ENCODE measurements at places on chromosomes 6 and 20.

- DNase-seq: no peak
Observed at GRCh38 chr6:166343150-166343487, 774 bp upstream of the SFT2D1 start.

DNA sequence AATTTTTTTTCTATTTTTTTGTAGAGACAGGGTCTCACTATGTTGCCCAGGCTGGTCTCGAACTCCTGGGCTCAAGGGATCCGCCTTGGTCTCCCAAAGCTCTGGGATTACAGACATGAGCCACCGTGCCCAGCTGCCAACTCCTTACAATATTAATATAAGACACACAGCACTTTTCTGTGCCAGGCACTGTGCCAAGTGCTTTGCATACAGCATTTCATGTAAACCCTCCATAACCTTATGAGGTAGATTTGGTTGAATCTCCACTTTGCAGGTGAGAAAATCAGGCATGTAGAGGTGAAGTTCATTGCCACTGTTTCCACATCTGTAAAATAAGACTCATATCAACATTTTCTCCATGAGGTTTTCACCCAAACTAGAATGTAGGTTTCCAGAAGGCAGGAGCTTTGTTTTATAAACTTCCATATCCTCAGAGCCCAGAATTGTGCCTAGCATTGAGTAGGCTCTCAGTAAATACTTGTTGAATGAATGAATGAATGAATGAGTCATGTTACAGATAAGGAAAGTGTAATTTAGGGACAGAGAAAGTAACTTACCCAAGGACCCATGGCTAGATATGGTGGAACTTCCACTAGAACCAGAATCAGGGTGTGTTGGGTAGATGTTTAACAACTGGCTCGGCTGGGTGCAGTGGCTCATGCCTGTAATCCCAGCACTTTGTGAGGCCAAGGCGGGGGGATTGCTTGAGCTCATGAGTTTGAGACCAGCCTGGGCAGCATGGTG is 3.0 kb upstream of the CTNNBL1 start:
- DNase-seq: no peak

DNA sequence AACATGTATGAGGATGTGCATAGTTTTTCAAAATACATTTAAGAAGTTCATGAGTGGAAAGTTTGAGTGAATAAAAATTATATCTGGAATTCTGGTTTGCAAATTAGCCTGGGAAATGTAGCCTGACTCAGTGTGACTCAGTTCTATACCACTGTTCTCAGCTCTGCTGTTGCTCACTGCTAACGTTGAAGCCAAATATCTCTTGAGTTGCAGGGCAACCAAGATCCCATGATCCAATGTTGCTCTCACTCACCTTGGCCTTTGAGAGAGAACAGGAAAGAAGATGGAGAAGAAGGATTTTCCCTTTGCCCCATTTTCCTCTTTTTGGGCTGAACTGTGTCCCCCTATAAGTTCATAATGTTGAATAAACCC is 28.9 kb downstream of the PSMB9 start:
- no peak for DNase-seq

DNA sequence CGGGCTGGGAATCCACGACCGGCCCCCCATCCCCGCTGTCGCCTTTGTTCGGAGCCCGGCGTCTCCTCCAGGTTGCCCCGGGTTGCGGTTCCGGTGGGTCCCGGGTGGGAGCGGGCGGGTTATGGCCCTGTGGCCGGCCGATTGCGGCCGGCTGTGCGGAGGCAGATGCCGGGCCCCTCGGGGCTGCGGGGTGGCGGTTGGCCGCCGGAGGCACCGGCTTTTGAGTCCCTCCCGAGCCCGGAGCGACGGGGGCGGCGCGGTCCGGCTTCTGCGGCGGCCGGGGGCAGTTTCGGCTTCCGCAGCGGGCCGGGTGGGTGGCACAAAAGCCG is 431 bp downstream of the LOC128125822 start:
- DNase-seq: no peak

GRCh38 chr6:144482142-144482541 is 197.0 kb downstream of the UTRN start:
- DNase-seq: peak; percentile 61

- no peak for DNase-seq
Observed at GRCh38 chr20:40019510-40019909, 669.5 kb downstream of the MAFB start.

DNA sequence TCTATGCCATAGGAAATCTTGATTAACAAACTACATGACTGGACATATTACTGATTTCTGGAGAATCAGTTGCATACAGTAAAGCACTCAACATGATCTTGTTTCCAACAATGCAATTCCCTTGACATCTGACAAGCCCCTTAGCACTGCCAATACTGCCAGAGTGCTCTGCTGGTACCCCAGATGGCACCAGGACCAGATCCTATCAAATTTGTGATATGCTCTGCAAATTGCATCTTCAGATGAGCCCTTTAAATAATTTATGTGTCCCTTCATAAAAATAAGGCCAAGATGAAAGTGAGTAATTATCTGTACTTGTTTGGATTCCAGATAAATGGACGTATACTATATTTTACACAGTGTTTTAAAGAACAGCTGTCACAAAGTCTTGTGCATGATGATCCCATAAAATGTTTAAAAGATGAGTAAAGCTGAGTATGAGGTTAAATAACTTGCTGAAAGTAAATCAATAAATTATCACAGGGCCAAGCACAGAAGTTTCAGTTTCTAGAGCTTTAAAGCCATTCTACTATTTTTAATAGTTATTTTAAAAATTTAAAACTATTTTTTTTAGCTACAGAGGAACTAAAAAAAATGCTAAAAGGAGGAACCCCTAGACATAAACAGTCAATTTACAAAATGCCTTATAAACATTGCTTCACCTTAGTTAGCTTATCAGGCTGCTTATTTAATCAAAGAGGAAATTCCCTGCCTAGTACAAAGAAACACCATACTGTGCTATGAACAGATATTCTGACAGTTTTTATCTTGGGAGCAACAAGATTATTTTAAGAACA is 42.1 kb downstream of the NUDT3 start:
- no peak for DNase-seq

GRCh38 chr6:117568831-117569410 is 33.4 kb downstream of the GOPC start:
- DNase-seq: no peak

- DNase-seq: no peak
Observed at GRCh38 chr20:43238833-43239232, 49.1 kb upstream of the PTPRT start.

- DNase-seq: no peak
Observed at GRCh38 chr20:42161228-42161829, 543.2 kb upstream of the CHD6 start.

- no peak for DNase-seq
Observed at GRCh38 chr6:157716251-157716995, 106.6 kb upstream of the SNX9 start.

GRCh38 chr20:14518648-14519047 is 181.2 kb upstream of the FLRT3 start:
- no peak for DNase-seq

DNA sequence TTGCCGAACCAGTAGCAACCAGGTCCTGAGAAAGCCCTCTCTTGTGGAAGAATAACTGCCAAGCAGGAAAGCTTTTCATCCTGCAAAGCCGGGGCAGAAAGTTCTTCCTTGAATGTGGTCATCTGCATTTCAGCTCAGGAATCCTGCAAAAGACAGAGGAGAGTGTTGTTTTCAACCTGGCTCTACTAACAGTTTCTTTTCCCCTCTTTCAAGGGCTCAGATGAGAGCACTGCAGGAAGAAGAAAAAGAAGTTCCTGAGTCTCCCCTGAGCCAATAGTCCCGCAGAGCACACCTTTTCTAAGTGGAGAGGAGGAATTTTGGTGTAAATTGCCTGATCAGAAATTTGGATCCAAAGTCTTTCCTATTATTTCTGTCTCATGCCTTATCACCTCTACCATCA is 10.7 kb downstream of the HLA-DRB1 start:
- no peak for DNase-seq

DNA sequence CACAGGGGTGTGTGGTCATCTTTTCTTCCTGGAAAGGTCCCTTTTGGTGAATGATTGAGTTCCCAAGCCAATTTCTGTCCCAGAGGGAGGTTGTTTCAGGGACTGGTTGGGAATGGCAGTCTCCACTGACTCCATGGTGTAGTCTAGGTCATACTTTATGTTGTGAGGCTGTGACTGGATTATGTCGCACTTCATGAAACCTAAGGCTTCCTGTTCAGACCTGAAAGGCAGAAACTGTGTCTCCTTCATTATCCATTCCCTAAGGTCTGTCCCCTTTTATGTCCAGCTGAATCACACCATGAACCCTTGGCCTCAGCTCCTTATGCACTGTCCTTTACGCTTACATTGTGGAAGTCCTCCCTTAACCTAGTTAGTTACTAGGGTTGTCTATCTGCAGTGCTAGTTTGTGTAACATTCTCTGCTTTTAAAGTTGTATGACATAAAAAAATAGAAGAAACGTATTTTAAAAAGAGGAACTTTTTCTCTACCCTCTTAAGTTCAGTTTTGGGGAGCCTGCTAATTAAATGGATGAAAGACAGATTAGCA is 191.3 kb downstream of the JARID2 start:
- DNase-seq: no peak

DNA sequence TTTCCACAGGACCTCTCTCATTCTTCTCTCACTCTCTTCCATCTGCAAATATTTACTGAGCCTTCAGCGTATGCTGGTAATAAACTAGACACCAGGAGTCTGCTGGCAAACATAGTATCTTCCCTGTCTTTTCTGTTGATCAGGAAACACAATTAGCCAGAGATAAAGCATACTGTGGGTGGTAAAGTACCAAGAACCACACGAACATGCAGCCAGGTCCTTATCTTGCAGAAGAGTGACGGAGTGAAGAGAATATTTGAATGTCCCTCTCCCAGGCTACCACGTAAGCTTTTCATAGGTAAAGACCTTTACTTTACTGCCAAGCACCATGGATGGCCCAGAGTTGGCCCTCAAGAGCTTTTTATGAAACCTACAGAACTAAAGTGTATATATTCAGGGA is 13.3 kb downstream of the FHL5 start:
- DNase-seq: no peak

- DNase-seq: no peak
Observed at GRCh38 chr6:128499079-128499731, 21.2 kb downstream of the PTPRK start.

- no peak for DNase-seq
Observed at GRCh38 chr6:105509506-105510331, 106.8 kb upstream of the PREP start.

DNA sequence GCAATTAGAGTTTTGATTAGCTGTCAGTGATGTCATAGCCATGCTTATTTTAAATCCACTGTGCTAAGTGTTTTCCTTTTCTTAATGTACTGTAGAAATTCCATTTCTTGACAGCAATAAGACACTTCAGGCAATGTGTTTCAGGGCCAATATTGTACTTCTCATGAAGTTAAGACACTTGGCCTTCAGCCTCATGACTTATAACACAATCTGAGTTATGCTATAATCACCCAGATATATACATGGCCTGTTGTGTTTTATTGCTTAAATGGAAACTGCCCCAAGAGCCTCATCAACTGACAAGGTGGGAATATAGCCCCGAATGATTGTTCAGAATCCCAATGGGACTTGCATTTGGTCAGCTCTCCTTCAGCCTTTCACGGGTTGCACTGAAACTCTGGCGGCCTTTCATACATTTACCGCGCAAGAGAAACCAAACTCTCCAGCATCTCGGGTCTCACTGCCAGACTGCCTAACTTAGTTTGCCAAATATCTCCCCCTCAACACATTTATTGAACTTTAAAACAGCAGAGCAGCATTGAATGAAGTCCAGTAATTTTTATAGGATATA is 44.2 kb upstream of the TBX18 start:
- DNase-seq: no peak

- DNase-seq: no peak
Observed at GRCh38 chr6:90159452-90159851, 137.2 kb downstream of the BACH2 start.

GRCh38 chr6:168554472-168554871 is 113.5 kb downstream of the SMOC2 start:
- no peak for DNase-seq

DNA sequence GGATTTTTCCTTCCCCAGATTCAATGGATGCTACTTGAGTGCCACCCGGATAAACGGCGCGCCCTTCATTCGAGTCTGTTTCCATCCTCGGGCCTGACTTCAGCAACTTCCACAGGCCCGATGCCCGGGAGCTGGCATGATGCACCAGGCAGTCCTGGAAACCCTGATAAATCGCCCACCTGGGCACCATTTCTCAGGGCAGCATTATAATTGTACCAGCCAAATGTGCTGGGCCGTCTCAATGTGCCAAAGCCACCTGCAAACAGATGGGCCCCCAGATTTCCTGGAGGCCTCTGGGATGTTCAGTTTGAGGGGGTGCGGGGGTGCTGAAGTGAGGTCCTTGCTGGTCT is 65.8 kb downstream of the NOL4L start:
- DNase-seq: no peak

DNA sequence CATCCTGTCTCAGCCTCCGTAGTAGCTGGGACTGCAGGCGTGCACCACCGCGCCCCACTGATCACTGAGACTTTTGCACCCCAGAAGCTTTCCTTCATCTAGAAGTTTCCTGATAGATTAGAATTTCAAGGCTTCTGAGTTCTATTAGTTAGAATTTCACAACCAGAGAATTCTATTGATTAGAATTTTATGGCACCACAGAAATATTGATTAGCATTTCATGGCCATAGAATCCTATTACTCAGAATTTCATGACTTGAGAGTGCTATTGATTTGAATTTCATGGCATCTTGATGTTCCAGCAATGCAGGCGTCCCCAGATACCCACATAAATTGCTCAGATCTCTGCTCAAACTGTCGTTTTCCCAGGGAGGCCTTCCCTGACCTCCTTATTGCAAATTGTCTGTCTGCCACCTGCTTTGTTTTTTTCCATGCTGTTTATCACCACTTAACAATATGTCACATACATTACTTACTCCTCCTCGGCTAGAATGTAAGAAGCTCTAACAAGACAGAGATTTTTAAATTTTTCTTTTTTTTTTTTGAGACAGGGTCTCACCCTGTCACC is 16.9 kb upstream of the CBFA2T2 start:
- no peak for DNase-seq

GRCh38 chr6:74891349-74891831 is 314.5 kb downstream of the COL12A1 start:
- DNase-seq: no peak

- no peak for DNase-seq
Observed at GRCh38 chr6:111263837-111264236, 176.5 kb downstream of the SLC16A10 start.

DNA sequence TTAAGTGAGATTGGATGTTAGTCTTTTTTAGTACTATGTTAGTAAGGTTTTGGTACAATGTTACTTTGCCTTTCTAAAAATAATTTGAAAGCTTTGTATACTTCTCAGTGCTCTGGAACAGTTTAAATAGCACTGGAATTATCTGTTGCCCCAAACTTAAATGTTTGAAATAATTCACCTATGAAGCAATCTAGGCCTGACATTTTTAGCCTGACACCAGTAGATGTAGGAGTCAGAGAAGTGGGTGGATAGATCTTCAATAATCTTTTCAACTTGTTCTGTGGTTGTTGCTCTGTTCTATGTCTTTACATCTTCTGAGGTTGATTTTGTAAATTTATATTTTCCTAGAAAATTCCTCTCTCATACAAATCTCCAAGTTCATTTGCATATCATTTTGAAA is 103.1 kb upstream of the ADGRF1 start:
- no peak for DNase-seq
